Mesendoderm (in vitro differentiated cells): ENCODE measurements at places on chromosomes 6 and 20.

DNA sequence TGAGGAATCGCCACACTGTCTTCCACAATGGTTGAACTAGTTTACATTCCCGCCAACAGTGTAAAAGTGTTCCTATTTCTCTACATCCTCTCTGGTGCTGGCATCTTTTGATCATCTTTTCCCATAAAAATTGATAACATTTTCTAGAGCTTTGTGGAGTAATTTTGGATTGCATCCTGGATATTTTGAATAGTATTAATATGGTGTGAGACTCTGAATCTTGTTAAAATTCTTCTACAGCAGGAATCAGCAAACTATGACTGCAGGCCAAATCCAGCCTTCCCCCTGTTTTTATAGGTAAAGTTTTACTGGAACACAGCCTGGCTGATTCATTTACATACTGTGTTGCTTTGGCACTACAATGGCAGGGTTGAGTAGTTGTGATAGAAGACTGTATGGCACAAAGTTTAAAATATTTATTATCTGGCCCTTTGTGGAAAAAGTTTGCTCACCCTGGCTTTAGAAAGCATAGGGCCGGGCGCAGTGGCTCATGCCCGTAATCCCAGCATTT lies 15.0 kb upstream of the RNF8 start:
- DNase-seq = no peak

DNA sequence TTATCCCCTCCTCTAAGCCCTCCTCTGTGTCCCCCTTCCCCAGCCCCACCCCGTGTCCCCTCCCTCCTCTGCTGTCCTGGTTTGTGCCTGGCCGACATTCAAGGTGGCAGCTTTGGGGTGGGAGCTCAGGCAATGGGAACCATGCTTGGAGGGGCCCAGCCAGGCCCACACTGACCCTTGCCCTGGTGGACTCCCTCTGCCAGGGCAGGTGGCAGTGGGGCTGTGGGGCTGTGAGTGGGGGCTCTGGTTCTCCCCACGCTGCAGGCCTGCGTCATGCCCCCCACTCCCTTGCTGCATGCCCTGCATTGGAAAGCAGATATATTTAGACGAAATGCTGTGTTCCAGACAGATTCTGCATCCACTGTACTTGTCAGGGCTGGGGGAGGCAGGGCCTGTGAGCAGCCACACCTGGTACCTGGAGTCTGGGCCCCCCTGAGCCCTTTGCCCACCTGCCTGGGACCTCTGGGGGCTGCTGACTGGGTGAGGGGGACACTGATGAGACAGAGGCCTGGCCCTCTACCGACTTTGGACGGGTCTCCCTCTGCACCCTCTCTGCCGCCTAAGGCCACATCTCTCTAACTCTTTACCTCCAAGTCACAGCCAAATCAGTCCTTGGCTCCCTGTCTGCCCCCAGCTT lies 14.2 kb downstream of the DLGAP4 start:
- no peak for DNase-seq

DNA sequence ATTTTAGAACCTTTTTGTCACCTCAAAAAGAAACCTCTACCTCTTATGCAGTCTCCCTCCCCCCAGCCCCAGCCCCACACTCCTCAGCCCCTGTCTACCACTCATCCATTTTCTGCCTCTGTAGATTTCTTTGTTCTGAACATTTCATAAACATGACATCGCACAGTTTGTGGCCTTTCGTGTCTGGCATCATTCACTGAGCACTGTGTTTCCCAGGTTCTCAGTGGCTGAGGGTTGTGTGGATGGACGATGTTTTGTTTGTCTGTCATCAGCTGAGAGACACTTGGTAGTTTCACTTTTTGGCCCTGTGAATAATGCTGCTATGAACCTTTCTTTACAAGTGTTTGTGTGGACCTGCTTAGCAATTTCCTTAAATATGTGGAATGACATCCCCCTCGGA lies 64.5 kb downstream of the FAM120B start:
- no peak for DNase-seq

GRCh38 chr6:149217466-149217888 lies 100.0 kb upstream of the TAB2 start:
- no peak for DNase-seq

DNA sequence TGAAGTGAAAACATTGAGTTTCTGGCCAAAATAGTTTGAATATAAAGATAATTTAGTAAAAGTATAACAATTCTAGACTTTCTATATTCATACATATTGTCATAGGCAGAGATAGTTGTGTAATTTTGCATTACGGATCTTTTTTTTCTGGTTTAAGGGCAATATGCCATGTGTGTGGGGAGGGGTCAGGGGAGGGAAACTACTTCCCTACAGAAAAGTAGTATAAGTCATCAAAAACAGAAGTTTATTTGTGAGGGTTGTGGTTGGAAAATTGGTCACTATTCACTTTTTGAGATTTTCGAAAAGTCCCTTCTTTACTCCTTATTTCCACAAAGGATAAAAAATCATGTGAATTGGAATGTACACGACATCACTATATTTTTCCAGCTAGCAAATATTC lies 288.2 kb upstream of the PREP start:
- no peak for DNase-seq

DNA sequence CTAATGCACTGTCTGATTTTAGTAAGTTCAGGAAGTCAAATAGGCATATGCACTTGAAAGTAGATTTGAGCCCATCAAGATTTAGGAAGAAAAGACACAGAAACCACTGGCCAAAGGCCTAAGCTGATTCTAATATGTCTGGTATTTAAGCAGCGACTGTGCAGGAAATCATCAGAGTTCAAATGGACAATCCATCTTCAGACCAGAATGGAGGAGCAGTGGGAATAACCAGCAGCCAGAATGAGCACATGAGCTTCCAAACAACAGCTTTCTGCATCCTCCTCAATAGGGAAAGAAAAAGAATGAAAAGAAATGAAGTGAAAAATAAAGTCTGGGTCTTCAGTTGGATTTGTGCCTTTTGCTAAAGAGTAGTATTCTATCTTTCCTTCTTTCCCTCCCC lies 50.6 kb downstream of the SOD2 start:
- no peak for DNase-seq

- no peak for DNase-seq
Observed at GRCh38 chr6:63802606-63803206, 167.1 kb downstream of the PHF3 start.

GRCh38 chr6:147447835-147448611 lies 60.5 kb upstream of the SAMD5 start:
- peak; percentile 93 for DNase-seq

DNA sequence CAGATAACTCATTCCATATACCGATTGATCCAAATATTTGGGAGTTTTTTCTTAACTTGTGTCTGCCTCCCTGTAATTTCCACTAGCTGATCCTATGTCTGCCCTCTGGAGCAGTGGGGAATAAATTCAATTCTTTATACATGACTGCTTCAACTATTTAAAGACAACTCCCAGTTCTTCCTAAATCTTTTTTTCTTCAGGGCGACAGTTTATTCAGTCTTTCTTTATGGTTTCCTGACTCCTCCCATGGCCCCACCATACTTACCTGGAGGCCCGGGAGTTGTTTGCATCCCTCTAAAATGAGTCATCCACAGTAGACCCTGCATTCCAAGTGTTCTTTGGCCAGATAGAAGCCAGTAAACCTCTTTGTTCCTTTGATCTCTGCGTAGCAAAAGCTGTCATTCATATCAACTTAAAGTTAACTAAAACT lies 73.6 kb downstream of the LCA5 start:
- DNase-seq = peak; percentile 95
